ENCODE measurements at places on chromosomes 2 and 18.
A peak's percentile ranks its signal among the peaks of the same experiment; 100 is the strongest.

- DNase-seq = no peak
These were observed 232.3 kb downstream of the ZBTB7C start for GRCh38 chr18:48176909-48177308.

DNA sequence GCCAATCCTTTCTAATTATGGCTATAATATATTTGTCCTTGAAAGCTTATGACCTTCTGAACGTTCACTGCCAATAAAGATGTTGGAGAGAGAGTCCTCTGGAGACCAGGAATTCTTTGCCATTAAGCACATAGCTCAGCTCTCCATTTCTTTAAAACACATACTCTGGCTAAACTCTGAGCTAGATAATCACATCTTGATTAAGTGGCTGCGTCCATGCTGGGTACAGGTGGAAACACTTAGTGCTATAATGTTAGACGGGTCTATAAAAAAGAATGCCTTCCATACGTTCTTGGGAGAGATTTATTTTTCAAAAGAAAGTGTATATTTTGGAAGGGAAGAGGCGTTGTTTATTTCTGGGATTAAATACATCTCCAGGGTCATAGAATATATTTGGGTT, 314.5 kb downstream of the LPIN1 start:
- DNase-seq = no peak

- no peak for DNase-seq
These were observed 48.4 kb downstream of the TMEFF2 start for GRCh38 chr2:192146069-192147015.

GRCh38 chr2:36329746-36330472, 25.7 kb upstream of the CRIM1 start:
- DNase-seq = peak; percentile 16

DNA sequence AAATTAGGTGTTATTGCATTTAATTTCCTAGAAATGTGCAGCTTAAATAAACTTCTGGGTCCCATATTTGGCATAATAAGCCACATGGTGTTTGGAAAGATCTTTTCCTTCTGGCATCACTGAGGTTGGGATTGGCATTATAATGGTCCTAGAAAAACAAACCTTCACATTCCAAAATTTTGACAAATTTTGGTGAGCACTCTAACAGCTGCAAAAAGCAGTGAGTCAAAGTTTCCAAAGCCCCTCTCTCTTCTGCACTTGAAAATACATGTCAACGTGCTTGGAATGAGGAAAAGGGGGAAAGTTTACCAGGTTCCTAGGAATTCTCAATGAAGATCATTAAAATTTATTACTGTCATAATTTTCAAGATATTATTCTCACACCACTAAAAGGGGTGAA, 77.8 kb upstream of the STK17B start:
- DNase-seq = no peak

DNA sequence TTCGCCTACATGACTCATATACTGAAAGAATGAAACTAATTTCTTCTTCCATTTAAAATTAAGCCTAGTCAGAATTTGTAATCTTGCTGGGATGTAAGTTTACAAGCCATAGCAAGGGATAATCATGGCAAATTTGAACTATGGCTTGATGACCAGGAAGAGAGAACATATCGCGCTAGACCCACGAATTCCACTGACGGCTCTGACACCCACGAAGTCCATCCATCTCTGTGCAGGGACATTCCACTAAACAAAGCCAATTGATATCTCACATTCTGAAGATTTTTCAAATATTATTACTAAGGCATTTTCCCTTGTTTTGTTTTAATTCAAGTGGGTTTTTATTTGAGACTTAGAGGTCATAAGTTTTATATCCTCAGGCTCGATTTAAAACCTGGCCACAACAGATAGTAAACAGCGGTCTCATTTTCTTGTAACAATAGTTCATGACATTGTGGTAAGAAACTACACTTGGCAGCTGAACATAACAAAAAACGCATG, 113.0 kb downstream of the QPCT start:
- DNase-seq = no peak

DNA sequence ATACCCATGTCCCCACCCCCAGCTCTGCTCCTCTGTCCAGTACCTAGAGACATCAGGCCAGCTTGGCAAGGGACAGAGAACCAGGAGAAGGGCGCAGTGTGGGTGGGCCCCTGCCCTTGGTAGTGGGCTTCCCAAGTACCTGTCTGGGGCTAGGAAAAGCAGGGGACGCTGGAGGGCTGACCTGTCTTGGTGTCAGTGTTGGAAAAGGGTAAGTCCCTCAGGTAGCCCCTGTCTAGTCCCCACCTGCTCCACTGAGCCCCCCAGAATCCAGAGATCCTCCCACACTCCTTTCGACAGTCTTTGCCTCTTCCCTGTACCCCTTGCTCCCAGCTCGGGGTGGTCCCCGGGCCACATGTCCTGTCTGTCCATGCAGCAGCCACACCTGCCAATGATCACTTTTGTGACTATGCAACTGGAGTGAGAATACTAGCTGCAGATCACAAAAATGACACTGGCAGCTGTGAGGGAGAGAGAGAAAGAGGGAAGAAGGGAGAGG, 14.6 kb downstream of the DNAJB2 start:
- no peak for DNase-seq

DNA sequence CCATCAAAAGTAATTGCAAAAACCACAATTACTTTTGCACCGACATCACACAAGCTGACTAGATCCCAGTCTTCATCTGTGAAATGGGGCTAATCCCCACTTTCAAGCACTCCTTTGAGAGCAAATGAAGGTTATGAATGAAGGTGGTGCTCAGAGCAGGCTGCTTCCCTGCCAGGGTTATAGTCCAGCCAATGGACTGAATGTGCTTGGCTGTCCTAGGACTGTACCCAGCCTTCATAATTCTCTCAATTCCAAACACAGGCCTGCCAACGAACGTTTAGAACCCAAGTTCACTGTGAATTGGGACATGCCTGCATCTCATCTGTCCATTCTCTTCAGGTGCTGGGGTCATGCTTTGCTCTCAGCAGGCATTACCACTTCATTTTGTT, 27.8 kb upstream of the ICOS start:
- DNase-seq = no peak
